ENCODE measurements at places on chromosomes 4 and X.
A peak's percentile ranks its signal among the peaks of the same experiment; 100 is the strongest.

DNA sequence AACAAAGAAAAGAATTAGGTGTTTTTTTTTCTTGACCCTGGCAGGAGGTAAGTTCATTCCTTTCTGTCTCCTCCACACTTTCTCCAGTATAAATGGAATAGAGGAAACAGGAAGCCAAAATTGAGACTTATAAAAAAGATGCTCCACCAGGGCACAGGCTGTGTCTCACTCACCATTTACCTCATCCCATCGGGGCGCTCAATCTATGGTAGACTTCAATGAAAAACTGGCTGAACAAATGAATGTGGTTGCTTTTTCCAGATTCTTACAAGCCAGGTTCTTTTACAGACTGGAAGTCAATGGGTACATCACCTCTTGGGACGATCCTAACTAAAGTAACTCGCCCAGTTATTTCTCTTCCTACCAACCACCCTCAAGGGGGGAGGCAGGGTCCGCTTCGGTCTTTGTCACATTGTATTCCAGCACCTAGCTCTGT is 685 bp downstream of the COMMD8 start:
- DNase-seq: no peak

DNA sequence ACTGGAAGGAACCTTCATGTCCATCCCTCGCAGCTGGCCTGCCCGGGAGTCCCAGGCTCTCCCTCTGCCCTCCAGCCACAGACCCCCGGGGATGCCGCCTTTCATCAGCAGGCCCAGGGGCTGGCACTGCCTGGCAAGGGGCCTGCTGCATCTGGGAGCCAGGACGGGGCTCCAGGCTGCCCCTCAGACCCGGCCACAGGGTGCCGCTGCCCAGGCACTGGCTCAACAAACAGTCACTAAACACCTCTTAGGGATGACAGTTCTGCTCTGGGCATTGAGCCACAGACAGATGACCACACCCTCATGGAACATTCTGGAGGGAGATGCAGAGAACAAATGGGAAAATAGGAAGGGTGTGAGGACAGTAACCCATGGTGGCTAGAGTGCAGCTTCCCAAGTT is 109.3 kb downstream of the HMX1 start:
- no peak for DNase-seq

GRCh38 chr4:77006753-77007353 is 57.3 kb downstream of the SEPTIN11 start:
- no peak for DNase-seq

GRCh38 chrX:35675151-35675550 is 123.0 kb upstream of the MAGEB16 start:
- no peak for DNase-seq

- no peak for DNase-seq
These were observed 162.9 kb downstream of the LRBA start for GRCh38 chr4:150852216-150852615.

- DNase-seq: no peak
These were observed 230.4 kb upstream of the PITX2 start for GRCh38 chr4:110853242-110853641.

GRCh38 chr4:157992038-157992705 is 180.7 kb downstream of the GASK1B start:
- DNase-seq: peak; percentile 19

DNA sequence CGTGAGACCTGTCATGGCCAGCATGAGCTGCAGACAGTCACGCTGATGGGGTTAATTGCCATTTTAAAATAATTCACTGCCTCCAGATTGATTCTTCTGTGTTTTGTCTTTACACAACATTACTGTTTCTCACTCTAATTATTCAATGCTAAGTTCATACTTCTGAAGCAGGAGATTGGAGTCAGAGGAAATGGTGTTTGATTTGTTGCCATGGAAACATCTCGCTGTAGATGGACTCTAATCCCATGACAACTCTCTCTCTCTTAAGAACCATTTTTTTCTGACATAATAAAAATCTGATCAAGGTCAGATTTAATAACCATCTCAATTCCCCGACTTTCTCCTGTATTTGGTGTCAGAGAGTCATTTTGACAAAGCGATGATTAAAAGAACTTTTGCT is 209.0 kb downstream of the IDS start:
- no peak for DNase-seq

DNA sequence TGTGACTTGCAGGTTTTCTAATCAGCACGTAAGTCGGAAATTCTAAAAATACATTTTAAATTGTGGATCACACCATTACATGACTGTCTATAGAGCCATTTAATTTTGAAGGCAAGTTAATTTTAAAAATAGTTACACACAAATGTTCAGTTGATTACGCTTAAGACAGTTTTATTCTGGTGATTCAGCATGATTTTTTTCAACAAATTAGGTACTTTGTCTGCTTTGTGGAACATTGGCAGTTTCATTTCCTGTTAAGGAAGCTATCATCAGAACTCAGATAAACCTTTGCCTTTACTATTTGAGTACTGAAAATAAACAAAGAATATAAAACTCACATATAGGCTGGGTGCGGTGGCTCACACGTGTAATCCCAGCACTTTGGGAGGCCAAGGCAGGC is 19.5 kb downstream of the SAT1 start:
- no peak for DNase-seq

- DNase-seq: no peak
These were observed 78.1 kb upstream of the PAGE3 start for GRCh38 chrX:55342533-55343501.

DNA sequence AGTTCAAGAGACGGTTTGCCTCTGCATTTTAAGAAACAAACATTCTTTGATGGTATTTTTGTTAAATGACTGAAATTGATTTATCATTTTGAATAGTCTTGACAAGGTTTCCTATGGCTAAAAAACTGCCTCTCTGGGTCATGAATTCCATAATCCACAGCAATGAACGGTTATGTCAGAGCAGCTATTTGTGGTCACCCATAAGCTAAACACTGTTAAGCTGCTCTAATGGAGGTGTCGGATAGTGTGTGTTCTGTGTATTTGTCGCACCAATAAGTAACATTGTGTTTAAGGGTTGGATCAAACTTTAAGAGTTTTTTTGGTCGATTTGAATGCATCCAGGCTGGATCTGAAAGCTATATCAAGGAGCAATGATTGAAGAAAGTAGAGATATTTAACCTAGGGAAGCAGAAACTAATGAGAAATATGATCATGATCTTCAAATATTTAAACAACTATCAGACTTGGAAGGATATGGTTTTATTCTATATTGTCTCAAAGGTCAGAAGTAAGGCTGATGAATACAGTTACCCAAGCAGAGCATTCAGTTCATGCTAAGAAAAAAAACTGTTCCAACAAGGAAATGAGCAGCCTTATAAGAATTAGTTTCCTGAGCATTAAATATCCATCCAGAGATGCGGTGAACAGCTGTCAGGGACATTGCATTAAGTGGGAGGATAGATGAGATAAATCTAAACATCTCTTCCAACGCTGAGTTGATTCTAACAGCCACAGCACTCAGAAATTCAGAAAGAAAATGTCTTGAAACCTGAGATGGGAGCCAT is 232.3 kb upstream of the RPS6KA3 start:
- DNase-seq: no peak

DNA sequence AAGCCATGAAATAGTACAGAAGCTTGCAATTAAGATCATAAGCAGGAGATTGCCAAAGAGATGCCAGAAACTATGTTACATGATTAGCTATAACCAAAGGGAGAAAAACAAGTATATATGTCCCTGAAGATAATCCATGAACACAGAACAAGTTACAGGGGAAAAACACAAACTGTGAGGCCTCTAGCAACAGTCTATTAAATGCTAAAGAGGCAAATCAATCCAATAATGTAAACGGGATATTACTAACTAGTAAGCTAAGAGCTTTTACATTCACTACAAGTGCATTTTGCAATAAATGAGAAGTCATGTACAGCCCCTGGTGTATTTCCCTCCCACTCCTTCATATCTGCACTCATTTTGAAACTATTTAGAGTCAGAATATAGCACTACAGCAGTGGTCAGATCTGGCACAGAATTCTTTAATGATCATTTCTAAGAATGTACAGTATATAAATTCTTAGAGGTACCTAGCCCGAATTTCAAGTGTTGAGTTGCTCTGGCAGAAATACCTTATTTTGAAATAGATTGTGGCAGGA is 449.8 kb upstream of the SMIM31 start:
- DNase-seq: no peak

DNA sequence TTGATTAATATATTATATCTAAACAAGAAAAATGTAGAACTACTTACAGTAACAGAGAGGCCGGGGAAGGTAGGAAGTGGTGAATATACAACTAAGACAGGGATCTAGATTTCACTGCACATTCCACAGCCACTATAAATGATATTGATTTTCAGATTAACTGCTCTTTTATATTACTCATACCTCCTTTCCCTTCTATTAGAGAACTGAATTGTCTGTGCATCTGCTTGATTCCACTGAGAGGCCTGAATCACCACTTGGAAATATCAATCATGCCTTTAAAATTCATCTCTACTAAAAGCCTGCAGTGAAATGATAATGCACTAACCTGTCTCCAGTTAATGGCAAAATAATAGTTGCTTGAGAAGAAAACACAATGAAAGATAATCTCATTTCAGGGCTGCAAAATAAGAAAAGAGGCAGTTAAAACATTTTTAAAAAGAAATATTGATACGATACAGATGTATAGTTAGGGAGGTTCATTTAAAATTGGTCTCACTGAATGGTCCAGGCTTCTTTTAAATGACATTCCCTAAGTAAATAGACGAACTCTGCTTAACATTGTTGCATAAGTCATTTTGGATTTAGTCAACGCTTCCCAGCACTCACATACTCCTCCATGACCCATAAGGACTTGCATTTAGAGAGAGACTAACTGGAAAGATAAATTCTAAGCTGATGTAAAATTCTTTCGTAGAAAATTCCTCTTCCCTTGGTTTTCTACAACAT is 3.8 kb downstream of the ANTXR2 start:
- DNase-seq: no peak

GRCh38 chr4:123364906-123365305 is 31.7 kb upstream of the SPRY1 start:
- no peak for DNase-seq

DNA sequence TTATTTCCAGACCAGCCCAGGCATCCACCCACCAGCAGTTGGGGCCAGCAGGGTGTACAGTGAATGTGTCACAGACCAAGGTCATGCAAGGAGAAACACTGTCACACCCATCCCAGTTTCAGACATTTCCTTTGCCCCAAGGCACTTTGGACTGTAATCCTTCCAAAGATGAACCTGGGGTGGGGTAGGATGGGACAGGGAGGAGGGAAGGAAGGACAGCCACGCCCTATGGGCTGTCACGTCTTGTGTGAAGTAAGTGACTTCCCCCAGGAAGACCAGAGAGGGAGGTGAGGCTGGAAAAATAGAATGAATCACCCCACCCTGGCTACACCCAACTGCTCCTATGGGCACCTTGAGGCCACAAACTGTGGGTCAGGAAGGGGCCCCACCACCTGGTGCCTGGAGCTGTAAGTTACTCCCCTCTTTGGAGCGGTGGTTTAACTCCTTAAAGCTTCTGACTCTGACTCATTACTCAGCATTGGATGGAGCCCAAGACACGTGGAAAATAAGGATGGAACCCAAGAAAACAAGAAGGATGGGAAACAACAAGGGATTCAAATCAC is 349.9 kb upstream of the KLF3 start:
- no peak for DNase-seq

GRCh38 chr4:54390670-54391069 is 161.6 kb downstream of the PDGFRA start:
- no peak for DNase-seq

DNA sequence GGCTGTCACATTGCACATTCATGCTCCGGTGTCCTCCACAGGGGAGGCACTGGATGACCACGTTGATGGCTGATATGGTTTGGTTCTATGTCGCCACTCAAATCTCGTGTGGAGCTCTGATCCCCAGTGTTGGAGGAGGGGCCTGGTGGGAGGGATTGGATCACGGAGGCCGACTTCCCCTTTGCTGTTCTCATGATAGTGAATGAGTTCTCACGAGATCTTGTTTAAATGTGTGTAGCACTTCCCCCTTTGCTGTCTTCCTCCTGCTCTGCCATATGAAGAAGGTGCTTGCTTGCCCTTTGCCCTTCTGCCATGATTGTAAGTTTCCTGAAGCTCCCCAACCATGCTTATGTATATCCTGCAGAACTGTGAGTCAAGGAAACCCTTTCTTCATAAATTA is 22.3 kb upstream of the NAT8L start:
- no peak for DNase-seq

- no peak for DNase-seq
These were observed 5.6 kb upstream of the TEC start for GRCh38 chr4:48275247-48275646.

GRCh38 chr4:143558286-143558685 is 44.8 kb downstream of the SMARCA5 start:
- DNase-seq: no peak

DNA sequence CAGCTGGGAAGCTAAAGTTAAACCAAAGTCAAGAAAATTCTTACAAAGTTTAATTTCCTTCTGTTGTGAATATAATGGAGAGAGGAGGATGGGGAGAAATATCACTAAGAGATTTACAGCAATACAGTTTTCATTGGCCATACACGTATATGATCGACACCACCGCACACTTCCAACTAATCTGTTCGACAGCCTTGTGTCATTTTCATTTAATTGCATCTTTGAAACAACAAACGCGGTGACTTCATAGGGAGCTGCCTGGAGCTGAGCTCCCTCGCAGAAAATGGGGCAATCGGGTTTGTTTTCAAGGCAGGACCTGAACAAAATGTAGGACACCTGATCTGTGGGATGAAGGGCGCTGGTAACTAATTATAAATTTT is 1.3 kb downstream of the PTPN13 start:
- DNase-seq: no peak

DNA sequence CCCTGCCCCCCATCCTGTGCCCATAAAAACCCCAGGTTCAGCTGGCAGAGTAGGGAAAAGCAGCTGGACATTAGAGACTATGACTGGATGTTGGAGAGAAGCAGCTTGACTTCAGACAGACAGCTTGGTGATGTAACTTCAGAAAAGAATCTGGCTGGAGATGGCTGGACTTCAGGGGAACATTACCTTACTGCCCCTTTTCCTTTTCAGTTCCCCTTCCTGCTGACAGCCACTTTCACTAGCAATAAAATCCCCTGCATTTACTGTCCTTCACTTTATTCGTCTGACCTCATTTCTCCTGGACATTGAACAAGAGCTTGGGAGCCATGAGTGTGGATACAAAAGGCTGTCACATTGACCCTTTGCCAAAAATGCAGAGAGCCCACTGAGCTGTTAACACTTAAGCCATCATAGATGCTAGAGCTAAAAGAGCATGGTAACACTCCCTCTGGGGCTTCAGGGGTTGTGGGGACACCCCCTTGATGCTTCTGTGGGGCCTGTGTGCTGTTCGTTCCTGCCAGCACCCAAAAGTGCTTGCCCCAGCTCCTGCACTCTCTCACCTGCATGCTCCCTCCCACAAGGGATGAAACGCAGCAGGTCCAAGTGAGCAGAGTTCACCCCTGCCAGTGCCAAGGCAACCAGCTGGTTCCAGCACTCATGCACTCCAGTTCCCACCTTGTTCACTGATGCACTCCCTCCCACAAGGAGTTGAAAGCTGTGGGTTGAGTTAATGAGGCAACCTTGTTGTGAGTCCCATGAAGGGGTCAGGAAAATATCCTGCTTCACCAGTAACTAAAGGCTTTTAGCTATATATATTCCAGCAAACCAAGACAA is 263.8 kb upstream of the NDST3 start:
- DNase-seq: no peak

GRCh38 chrX:13266641-13267345 is 53.1 kb downstream of the ATXN3L start:
- DNase-seq: no peak

Data from memory B cell (primary cell).